ENCODE measurements at places on chromosomes 3 and 15. TPM values are rescaled to one million over a fixed set of nuclear protein-coding genes. Genes with fewer than 3 reads are reported as not detected.
A peak's percentile ranks its signal among the peaks of the same experiment; 100 is the strongest.

GRCh38 chr3:194941360-194941955, 255.8 kb downstream of the FAM43A start:
- H3K36me3 ChIP-seq: no peaks in the 10 kb centered on the region
- H3K4me3 ChIP-seq: no peak overlapping the region
- H3K4me1 ChIP-seq: no peaks in the 10 kb centered on the region
- DNase-seq: no peak
- H3K27ac ChIP-seq: no peak overlapping the region
- no peaks in the 10 kb centered on the region for H3K27me3 ChIP-seq

- peak overlapping the region; percentile 93 for H3K27ac ChIP-seq
- H3K36me3 ChIP-seq: no peaks in the 10 kb centered on the region
- no peaks in the 10 kb centered on the region for H3K27me3 ChIP-seq
- peaks cover 35% of the 10 kb centered on the region for H3K4me1 ChIP-seq
- no peak overlapping the region for H3K4me3 ChIP-seq
Measured at GRCh38 chr15:69735121-69735520, 282.5 kb downstream of the RPLP1 start.

DNA sequence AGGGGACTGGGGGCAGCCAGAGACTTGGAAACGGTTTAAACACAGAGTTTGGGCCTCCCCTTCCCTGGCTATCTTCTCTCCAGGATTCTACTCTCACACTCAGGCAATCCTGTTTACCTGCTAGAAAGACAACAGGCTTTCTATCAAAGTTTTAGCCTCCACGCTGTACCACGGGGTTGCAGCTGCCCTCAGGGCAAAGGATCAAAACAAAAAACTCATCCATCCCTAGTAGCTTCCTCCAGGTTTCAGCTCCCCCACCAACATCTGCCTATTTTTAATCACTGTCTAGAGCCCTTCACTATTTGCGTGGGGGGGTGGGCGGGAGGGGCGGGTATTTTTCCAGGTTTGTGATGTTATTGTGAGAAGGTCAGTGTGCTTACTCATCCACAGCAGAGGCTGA, 286.8 kb upstream of the TRIM42 start:
- no peak overlapping the region for H3K27ac ChIP-seq
- H3K4me3 ChIP-seq: no peak overlapping the region
- H3K4me1 ChIP-seq: no peaks in the 10 kb centered on the region
- no peaks in the 10 kb centered on the region for H3K36me3 ChIP-seq
- no peaks in the 10 kb centered on the region for H3K27me3 ChIP-seq
- DNase-seq: no peak

- no peaks in the 10 kb centered on the region for H3K27me3 ChIP-seq
- no peak overlapping the region for H3K4me3 ChIP-seq
- no peak overlapping the region for H3K27ac ChIP-seq
- peak; percentile 73 for DNase-seq
- H3K4me1 ChIP-seq: peaks cover 11% of the 10 kb centered on the region
Measured at GRCh38 chr15:45157974-45158373, 28.2 kb downstream of the DUOX1 start.

- peaks cover 86% of the 10 kb centered on the region for H3K36me3 ChIP-seq
- peaks cover 41% of the 10 kb centered on the region for H3K4me1 ChIP-seq
- no peak overlapping the region for H3K4me3 ChIP-seq
- H3K27me3 ChIP-seq: no peaks in the 10 kb centered on the region
- peak overlapping the region; percentile 91 for H3K27ac ChIP-seq
Measured at GRCh38 chr3:14471016-14471415, 68.6 kb downstream of the SLC6A6 start.

GRCh38 chr3:191688756-191689433, 227.9 kb downstream of the PYDC2 start:
- no peak overlapping the region for H3K27ac ChIP-seq
- no peaks in the 10 kb centered on the region for H3K4me1 ChIP-seq
- no peak overlapping the region for H3K4me3 ChIP-seq
- DNase-seq: no peak
- no peaks in the 10 kb centered on the region for H3K36me3 ChIP-seq

- no peaks in the 10 kb centered on the region for H3K27me3 ChIP-seq
- DNase-seq: no peak
- H3K27ac ChIP-seq: no peak overlapping the region
- H3K4me3 ChIP-seq: no peak overlapping the region
- no peaks in the 10 kb centered on the region for H3K36me3 ChIP-seq
- H3K4me1 ChIP-seq: peaks cover 29% of the 10 kb centered on the region
Measured at GRCh38 chr3:197458179-197458707, 97.5 kb downstream of the BDH1 start.

- H3K4me1 ChIP-seq: no peaks in the 10 kb centered on the region
- no peak for DNase-seq
- no peak overlapping the region for H3K4me3 ChIP-seq
Measured at GRCh38 chr3:46922871-46923558, 45.5 kb downstream of the PTH1R start.

- no peaks in the 10 kb centered on the region for H3K4me1 ChIP-seq
- DNase-seq: no peak
- H3K4me3 ChIP-seq: no peak overlapping the region
- no peak overlapping the region for H3K27ac ChIP-seq
- H3K36me3 ChIP-seq: no peaks in the 10 kb centered on the region
Measured at GRCh38 chr3:169676925-169677537, 13.5 kb upstream of the MECOM start.

Gene ZNF710
- total RNA-seq: 2.4 TPM

DNA sequence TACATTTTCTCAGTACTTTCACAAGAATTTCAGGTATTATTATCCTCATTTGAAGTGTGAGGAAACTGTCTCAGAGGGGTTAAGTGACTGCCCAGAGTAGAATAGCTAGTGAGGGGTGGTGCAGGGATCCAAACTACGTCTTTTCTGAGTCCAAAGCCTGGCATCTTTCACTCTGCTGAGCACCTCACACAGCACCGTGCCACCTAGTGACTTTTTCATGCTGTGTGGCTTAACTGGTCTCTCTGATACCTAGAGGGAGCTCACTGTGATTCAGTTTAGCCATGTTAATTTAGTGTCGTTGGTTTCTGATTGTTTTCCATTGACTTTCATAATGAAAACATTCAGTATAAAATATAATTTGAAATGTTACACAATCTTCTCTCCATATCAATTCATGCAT, 91.4 kb upstream of the NLGN1 start:
- H3K36me3 ChIP-seq: no peaks in the 10 kb centered on the region
- no peaks in the 10 kb centered on the region for H3K4me1 ChIP-seq
- no peak overlapping the region for H3K4me3 ChIP-seq
- no peaks in the 10 kb centered on the region for H3K27me3 ChIP-seq
- no peak overlapping the region for H3K27ac ChIP-seq
- DNase-seq: no peak

- H3K27me3 ChIP-seq: no peaks in the 10 kb centered on the region
- H3K27ac ChIP-seq: peak overlapping the region; percentile 72
- no peak for DNase-seq
- H3K36me3 ChIP-seq: peaks cover 8% of the 10 kb centered on the region
- peaks cover 28% of the 10 kb centered on the region for H3K4me1 ChIP-seq
- no peak overlapping the region for H3K4me3 ChIP-seq
Measured at GRCh38 chr15:31338318-31338878, 11.8 kb downstream of the KLF13 start.

GRCh38 chr3:72118628-72119027, 333.7 kb upstream of the PROK2 start:
- no peak for DNase-seq
- peaks cover 4% of the 10 kb centered on the region for H3K4me1 ChIP-seq
- H3K27ac ChIP-seq: no peak overlapping the region
- H3K36me3 ChIP-seq: no peaks in the 10 kb centered on the region
- H3K27me3 ChIP-seq: no peaks in the 10 kb centered on the region
- H3K4me3 ChIP-seq: no peak overlapping the region

DNA sequence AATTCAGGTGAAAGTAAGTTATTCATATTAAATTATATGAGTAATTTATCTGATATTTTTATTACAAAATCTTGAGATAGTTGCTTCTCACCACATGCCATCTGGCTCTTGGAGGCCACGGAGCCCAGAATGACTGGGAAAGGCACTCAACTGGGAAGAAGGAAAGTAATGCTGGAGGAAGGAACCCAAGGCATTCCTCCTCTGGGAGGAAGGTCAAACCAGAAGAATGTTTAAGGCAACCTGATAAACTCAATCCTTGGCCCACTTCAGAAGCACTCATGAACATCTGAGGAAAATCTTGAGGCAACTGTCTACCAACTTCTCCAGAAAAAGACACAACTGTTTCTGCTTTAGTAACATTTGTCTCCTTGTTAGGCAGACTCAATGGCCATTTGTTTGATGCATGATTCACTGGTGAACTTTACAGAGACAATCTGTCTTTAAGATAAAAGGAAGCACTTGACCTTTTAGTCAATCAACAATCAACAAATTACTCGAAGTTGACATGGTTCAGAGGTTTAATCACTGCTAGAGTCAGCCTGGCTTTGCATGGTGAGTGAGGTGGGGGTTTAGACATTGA, 261.4 kb upstream of the MME start:
- DNase-seq: no peak
- H3K36me3 ChIP-seq: no peaks in the 10 kb centered on the region
- H3K27ac ChIP-seq: no peak overlapping the region
- no peak overlapping the region for H3K4me3 ChIP-seq
- no peaks in the 10 kb centered on the region for H3K27me3 ChIP-seq
- no peaks in the 10 kb centered on the region for H3K4me1 ChIP-seq

Gene GPR176
- total RNA-seq: 69.5 TPM

GRCh38 chr3:114437897-114438296, 144.1 kb downstream of the TIGIT start:
- H3K36me3 ChIP-seq: no peaks in the 10 kb centered on the region
- H3K4me1 ChIP-seq: peaks cover 11% of the 10 kb centered on the region
- no peak overlapping the region for H3K27ac ChIP-seq
- DNase-seq: no peak
- H3K4me3 ChIP-seq: no peak overlapping the region

Gene SAMD7
- total RNA-seq: not detected

Gene SI
- not detected for total RNA-seq

Gene GRK7
- total RNA-seq: not detected
